ENCODE measurements at places on chromosomes 2 and 18. TPM values are rescaled to one million over a fixed set of nuclear protein-coding genes. Genes with fewer than 3 reads are reported as not detected.

The HOXD13 gene
- not detected for total RNA-seq

DNA sequence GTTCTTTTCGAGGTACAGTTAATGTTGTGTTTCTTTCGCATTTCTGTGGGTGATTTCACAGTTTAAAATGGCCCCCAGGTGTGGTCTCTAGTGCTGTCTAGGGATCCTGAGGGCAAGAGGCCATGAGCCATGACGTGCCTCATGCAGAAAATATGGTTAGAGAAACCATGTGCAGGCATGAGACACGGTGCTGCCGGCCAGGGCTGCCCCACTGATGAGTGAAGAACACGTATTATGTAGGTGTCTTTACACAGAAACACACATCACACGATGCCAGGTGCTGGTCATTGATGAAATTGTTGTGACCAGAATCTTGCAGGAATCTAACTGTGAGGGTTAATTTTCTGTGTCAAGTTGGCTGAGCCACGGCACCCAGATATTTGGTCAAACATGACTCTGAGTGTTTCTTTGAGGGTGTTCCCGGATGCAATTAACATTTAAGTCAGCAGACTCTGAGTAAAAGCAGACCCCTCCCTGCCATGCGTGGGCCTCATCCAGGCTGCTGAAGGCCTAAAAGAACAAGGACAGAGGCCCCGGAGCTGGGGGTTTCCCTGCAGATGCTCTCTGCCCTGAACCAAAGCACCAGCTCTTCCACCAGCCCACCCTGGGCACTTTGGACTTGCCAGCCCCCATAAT lies 463.0 kb upstream of the MYT1L start:
- H3K27me3 ChIP-seq = no peaks in the 10 kb centered on the region
- no peak for DNase-seq
- H3K36me3 ChIP-seq = no peaks in the 10 kb centered on the region
- H3K27ac ChIP-seq = no peak overlapping the region
- no peak overlapping the region for H3K4me3 ChIP-seq

DNA sequence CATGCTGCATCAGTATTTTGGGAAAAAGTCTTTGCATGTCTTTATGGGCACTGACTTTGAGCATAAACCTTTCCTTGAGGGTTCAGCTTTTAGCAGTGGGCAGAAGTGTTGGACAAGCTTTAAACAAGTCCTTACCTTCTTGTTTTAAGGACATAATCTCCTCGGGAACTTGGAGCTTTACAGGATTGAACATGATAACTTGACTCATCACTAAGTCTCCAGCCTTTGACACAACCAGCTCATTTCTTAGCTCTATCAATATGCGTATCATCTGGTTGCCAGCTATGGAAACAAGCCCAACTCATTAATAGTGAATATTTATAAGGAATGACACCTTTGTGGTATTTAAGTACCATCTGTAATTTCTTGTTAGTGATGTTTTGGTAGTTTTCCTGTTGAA lies 21.0 kb upstream of the RAB27B start:
- H3K27me3 ChIP-seq = no peaks in the 10 kb centered on the region
- no peak for DNase-seq
- H3K4me1 ChIP-seq = no peaks in the 10 kb centered on the region

GRCh38 chr2:164620873-164621763 lies at the start of gene GRB14:
Gene GRB14 (minus strand): TSS chr2:164621482. CDS start chr2:164621309, 173 bp downstream.
- peak within 1 kb of the TSS; percentile 75 for H3K4me3 ChIP-seq
- peaks cover 3% of the 10 kb centered on the region for H3K4me1 ChIP-seq
- no peaks in the 10 kb centered on the region for H3K36me3 ChIP-seq
- H3K27ac ChIP-seq = no peak within 1 kb of the TSS

GRCh38 chr2:238966072-238966937 lies 118.4 kb downstream of the TWIST2 start:
- no peaks in the 10 kb centered on the region for H3K4me1 ChIP-seq
- no peak overlapping the region for H3K27ac ChIP-seq
- H3K36me3 ChIP-seq = no peaks in the 10 kb centered on the region
- H3K27me3 ChIP-seq = no peaks in the 10 kb centered on the region
- DNase-seq = peak; percentile 17
- no peak overlapping the region for H3K4me3 ChIP-seq

GRCh38 chr18:2534906-2535305 lies 36.4 kb downstream of the METTL4 start:
- DNase-seq = no peak
- H3K27ac ChIP-seq = no peak overlapping the region
- H3K36me3 ChIP-seq = peaks cover 2% of the 10 kb centered on the region
- no peak overlapping the region for H3K4me3 ChIP-seq
